ENCODE measurements at places on chromosomes 6 and 20.

GRCh38 chr20:55684578-55684977 is 320.7 kb downstream of the CBLN4 start:
- no peak for DNase-seq

DNA sequence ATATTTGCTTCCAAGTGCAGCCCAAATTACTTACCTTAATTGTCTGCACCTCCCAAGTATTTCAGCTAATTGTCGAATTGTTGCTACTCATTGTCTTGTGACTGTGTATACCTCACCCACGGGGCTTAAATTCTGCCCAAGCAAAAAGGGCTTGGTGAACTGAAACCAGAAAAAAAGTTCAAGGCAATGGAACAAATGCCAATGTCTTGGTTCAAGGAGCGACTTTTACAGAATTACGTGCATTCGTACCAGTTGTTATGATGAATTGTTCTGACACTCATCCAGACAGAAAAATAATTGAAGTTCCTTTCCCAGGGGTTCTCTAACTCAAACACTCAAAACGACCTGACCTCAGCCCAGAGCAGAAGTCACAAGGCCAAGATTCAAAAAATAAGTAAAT is 13.9 kb upstream of the PXDC1 start:
- no peak for DNase-seq

- no peak for DNase-seq
These were observed 23.7 kb downstream of the MOCS3 start for GRCh38 chr20:50982363-50982762.

- DNase-seq = no peak
These were observed 129.1 kb upstream of the SALL4 start for GRCh38 chr20:51931371-51931781.

DNA sequence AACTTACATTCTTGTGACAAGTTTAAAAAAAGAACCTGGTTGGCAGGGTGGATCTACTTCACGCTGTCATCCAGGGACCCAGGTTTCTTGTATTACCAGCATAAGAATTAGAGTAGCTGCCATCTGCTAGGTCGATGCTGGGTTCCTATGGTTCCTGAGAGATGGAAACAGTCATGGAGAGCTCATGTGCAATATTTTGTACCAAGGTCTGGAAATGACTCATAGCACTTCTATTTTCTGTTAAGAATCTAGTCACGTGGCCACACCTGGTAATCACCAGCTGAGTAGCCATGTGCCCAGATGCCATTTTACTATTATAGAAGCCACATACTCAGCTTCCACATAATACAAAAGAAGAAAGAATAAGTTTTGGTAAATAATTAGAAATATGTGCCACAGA is 171.3 kb downstream of the CD83 start:
- no peak for DNase-seq

DNA sequence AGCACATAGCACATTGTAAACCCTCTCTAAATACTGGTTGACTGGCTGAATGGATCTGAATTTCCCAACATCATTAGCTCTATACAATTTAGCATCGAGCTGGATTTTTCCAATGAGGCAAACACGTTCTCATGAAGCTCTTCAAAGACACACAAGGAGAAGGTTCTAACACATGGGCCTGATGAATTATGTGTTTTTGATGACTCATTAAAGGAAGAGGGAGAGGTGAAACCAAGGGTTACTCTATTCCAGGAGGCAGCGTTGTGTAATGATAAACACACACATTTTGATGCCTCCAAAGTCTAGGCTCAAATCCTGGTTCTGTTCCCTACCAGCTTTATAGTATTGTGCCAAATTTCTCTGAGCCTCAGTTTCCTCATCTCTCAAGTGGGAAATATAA is 84.3 kb downstream of the PFDN4 start:
- no peak for DNase-seq

- no peak for DNase-seq
These were observed 855.8 kb upstream of the CITED2 start for GRCh38 chr6:140230282-140230681.

DNA sequence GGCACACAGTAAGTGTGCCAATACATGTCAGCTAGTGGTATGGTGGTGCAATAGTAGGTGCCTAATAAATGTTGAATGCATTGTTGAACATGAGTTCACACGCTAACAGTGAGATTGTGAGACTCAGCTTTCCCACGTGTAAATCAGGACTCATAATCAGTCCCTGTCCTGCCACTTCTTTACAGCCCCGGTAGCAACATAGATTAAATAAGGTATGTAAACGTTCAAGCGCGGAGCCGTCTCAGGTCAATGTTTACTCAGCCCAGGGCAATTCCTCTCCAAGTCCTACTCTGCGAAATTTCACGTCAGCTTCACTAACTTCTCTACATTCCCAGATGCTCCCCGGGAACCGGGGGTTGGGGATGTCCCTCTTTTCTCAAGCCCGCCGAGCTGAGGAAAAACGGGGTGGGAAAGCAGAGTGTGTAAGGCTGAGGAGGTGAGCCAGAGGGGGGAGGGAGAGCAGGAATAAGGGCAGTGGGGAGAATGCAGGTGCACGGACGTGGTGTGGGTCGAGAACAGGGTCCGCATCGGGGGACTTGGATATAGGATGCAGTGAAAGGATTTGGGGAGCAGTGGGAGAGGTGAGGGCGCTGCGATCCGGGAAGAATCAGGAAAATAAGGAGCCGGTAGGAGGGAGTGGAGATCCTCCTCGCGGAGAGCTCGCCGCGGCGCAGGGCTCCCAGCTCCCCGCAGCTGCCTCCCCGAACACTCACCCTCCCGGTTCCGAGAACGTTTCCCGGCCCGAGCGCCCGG is 544 bp upstream of the TP53INP2 start:
- DNase-seq = no peak

GRCh38 chr20:50834599-50835005 is 39.7 kb downstream of the BCAS4 start:
- no peak for DNase-seq

DNA sequence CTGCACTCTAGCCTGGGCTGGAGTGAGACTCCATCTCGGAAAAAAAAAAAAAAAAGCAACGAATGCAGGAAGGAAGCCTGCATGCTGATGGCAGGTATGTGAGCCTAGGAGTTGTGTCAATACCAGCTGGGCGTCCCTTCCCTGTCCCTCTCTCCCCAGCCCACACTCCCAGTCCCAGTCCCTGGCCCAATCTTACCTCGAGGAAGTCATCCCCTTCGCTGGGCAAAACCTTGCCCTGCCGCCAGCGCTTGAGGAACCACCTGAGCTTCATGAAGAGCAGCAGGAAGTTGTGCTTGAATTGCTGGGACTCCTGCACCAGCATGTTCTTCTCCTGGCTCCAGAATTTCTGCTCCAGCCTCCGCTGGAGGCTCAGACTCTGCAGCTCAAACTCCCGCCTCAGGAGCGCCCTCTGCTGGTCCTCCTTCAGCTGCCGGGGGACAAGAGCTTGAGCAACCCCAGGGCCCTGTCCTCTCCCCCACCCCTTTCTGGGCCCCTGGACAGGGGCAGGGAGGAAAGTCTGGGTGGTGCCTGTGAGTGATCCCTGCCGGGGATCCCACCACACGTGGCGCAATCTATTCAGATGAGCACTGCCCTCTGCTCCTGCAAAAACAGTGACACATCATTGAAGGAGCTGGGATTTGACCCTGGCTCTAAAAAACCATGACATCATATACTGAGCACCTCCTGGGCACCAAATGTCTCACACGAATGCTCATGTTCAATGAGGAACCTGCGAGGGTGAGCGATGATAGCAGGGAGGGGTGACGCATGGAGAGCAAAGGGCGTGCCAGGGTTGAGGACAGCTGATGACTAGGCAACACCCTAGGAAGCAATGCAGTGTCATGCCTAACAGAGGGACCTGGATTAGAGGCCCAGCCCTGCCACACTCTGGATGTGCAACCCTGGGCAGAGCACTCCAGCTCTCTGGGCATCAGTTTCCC is 35.0 kb upstream of the DSN1 start:
- peak; percentile 73 for DNase-seq

DNA sequence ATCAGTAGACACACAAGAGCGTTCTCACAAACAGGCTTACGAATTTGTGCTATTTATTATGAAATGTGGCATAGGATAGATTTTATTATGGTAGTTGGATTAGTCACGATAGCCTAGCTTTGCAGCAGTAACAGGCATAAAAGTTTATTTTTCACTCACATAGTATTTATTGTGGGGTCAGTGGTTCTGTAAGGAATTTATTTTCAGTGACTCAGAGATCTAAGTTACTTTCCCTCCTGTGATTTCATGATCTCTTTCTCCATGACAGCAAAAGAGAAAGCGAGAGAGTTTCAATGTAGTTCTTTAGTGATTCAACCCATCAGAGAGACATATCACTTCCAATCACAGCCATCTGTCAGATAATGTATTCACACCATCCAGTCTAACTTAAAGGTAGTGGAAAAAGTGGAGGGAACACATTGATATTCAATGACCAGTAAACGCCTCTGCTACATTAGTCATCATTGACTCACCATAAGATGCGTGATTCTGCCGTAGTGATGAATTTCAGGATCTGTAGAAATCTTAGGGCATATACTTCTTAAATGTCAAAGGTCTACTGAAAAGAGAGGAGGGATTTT is 605.5 kb downstream of the HDGFL1 start:
- no peak for DNase-seq

GRCh38 chr6:42637681-42638080 is 73.9 kb downstream of the UBR2 start:
- peak; percentile 65 for DNase-seq

DNA sequence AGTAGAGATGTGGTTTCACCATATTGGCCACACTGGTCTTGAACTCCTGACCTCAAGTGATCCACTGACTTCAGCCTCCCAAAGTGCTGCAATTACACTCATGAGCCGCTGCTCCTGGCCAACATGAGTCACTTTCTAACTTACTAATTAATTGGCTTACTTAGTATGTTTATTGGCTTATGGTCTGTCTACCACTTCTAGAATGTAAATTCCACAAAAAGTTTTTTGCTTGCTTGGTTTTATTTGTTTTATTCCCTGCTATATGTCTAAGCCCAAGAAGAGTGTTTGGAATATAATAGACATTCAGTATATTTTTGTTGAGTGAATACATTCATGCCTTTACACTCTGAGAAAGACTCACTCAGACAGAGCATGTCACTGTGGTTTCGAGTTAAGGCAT is 86.0 kb downstream of the SAMD3 start:
- DNase-seq = no peak

DNA sequence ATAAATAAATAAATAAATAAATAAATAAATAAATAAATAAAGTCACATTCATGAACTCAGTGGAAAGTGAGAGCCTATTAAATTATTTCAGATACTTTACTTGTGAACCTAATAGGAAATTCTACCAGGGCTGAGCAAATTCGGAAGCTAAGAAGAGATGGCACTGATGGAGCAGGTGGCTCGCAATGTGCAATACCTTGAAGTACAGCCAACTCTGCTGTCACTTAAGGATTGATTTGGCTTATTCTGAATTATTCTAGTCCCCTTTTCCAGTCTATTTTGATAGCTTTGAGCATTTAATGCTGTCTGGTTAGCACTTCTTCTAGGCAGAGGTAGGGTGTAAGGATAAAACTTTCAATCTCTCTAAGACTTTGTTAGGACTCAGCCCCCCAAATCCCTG is 395.8 kb upstream of the PLCB4 start:
- no peak for DNase-seq

DNA sequence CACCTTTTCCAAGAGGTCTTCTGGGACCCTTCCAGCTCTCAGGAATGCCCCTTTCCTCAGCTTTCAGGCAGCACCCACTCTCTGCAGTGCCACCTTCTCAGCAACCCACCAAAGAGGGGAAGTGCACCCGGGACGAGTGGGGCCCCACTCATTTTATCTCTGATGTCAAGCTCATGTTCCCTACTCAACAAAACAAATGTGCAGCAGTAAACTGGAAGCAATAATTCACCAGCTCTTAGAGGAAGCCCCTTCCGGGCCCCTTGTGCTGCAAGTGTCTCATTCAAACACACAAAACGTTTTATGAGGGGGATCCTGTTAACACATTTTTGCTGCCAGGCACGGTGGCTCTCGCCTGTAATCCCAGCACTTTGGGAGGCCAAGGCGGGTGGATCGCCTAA is 13.6 kb downstream of the GFOD1 start:
- no peak for DNase-seq

DNA sequence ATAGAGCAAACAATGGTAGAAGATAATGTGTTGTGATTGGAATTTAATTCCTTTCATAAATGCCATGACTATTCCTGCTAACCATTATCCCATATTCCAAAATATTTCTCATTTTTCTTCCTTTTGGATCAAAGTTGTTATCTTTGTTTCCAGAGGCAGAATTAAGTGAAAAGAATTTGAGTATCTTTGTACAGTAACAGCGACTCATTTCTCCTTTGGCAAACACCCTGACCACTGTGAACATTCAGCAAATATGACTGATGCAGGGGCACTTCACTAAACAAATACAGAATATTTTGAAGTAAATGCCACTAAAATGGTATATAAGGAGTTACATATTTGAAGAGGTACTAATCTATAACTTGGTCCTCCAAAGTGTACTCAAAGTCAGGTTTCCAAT is 105.0 kb upstream of the LAMP5 start:
- DNase-seq = no peak

- no peak for DNase-seq
These were observed 118.8 kb upstream of the FRMD1 start for GRCh38 chr6:168197636-168198301.

DNA sequence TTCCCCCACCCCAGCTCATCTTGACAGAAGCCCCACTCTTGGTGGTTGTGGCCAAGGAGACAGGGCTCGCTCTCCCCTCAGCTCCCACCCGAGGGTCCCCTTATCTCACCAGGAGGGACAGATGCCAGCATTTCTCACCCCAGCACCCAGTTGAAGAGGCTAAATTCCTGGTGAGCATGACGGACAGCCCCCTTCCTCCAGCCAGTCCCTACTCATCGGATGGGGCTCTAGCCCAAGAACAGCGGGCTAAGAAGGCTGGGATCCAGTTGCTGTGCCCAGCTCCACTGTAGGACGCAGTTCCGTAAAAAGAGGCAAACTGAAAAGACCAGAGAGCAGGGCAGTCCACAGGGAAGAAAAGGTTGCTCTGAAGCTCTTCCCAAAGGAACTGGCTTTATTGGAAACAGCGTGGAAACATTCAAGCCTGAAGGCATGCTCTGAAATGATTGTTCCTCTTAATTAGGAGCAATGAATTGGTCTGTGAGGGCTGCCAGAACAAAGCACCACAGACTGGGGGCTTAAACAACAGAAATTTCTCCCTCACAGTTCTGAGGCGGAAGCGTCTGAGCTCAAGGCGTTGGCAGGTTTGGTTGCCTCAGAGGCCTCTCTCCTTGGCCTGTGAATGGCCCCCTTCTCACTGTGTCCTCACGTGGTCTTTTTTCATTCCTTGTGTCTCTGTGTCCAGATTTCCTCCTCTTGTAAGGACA is 17.9 kb upstream of the KIF25 start:
- no peak for DNase-seq

DNA sequence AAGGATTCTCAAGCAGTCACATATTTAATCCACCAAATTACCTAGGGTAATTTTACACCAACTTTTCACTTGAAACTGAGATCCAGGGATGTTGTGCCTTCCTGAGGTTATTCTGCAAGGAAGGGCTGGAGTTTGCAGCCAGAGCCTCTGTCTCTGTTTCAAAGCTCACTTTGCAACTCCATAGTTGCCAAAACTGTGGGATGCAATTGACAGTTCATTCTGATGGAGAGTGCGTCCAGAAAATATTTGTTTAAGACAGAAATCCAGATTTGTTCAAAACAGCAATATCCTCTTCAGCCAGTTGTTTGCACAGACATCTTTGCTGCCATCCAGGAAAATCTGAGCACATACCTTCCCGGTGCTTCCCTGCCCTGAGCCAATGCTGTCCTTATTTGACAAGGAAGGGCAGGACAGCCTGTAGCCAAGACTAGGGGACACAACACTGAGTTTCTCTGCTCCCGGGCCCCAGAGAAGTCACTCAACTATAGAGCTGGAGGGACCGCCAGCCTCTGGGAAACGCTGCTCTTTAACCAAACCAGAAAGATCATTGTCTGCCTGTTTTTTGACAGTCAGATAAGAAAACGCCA is 297.4 kb downstream of the HIVEP2 start:
- DNase-seq = no peak
